ENCODE measurements at places on chromosomes 3 and 15.

DNA sequence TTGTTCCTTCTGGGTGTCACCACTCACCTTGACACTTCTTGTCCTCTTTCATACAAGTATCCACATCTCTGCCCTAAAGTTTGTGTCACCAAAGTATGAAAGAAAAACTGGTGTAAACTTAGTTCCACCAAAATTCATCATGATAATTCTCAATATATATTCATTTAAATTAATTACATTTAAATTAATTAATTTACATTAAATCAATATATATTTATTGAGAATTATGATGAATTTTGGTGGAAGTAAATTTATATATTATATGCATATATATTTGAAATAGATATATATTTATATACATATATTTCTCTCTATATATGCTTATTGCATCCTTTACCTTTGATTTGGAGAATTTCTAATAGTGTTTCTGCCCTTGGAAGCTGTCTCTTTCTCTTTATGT, 828.3 kb downstream of the PDCD6IP start:
- DNase-seq, result no peak

DNA sequence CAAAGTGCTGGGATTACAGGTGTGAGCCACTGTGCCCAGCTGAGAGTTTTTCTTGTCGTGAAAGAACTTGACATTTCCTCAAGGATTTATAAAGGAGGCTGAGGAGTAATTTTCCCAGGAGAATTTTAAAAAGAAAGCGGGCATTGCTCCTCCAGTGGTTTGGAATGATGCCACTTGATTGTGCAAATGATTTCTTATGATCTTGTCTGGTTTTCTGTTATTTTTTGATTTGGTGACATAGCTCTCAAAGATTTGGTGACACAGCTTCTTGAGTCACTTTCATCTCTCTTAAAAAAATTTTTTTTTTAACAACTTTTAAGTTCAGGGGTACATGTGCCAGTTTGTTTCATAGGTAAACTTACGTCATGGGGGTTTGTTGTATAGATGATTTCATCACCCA, 24.6 kb upstream of the NFKBIZ start:
- no peak for DNase-seq

DNA sequence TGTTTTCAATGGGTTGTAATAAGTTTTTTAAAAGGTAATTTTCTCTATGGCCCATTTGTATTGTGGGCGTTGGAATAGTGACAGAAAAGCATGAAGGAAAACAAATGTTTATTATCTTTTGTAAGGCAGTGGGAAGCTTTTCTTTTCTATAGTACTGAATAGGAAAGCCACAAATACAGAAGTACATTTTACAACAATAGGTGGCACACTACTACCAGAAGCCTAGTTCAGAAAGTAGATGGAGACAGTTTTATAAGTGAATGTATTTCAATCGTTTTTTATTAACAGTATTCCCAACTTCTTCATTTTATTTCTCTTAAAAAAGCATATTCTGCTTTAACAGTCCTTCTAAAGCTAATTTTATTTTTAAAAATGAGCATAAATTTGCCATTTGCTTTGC, 296.7 kb downstream of the PTPRG start:
- no peak for DNase-seq

- DNase-seq, result no peak
Measured at GRCh38 chr15:74235962-74236361, at the start of gene CCDC33. CCDC33 (plus strand) TSS chr15:74236326; CDS start chr15:74236720, 394 bp downstream.

- DNase-seq, result no peak
Measured at GRCh38 chr3:31551646-31552045, 18.9 kb downstream of the STT3B start.
